Activated CD4-positive, CD25-positive, alpha-beta regulatory T cell treated with anti-CD3 and anti-CD28 coated beads, Interleukin-2, amount 50 U/mL, for 72 hours (primary cell): ENCODE measurements at places on chromosomes 1 and 21.

DNA sequence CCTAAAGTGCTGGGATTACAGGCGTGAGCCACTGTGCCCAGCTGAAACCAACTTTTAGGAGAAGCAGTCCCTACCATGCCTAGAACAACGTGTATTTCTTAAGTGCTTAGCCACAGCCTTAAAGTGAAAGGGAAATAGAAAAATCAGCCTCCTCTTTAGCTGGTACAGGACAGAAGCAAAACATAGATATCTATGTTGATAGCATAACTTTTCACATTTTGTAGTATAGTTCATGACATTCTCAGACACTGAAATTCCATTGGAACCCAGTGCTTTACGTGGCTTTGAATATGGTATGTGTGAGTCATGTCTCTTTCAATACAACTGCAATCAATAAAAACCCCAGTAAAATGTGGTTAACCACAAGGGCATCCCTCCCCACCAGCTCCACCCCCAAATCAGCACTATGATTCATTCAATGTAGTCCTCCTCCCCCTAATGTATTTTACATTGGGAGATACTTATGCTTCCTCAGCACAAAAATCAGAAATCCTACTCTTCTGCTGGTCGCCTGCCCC is 32.1 kb downstream of the TGFB2 start:
- peak; percentile 32 for DNase-seq

GRCh38 chr1:57307392-57308170 is 116.3 kb downstream of the DAB1 start:
- no peak for DNase-seq

- DNase-seq = no peak
Observed at GRCh38 chr1:87902830-87903229, 574.1 kb downstream of the LMO4 start.

DNA sequence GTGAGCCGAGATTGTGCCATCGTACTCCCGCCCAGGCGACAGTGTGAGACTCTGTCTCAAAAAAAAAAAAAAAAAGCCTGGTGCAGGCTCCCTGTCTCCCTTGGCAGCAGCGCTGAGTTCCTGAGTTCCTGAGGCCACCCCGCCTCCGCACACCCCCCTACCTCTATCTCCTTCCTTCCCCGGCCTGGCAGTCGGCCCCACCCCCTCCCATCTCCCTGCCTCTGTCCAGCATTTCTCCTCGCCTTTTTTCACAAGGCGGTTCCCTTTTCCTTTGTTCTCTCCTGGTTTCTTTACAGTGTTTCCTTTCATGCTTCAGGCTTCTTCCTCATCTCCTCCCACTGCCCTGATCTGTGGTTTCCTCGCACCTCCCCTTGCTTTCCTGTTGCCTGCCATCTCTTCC is 2.7 kb downstream of the RORC start:
- DNase-seq = no peak

- no peak for DNase-seq
Observed at GRCh38 chr1:230112131-230112701, 45.2 kb downstream of the GALNT2 start.

- DNase-seq = no peak
Observed at GRCh38 chr1:20139776-20140612, 871 bp downstream of the PLA2G2F start.
